Stimulated activated CD8-positive, alpha-beta memory T cell treated with anti-CD3 and anti-CD28 coated beads, Interleukin-4, amount 100 ng/mL, for 24 hours (primary cell): ENCODE measurements at places on chromosomes 4 and X.

DNA sequence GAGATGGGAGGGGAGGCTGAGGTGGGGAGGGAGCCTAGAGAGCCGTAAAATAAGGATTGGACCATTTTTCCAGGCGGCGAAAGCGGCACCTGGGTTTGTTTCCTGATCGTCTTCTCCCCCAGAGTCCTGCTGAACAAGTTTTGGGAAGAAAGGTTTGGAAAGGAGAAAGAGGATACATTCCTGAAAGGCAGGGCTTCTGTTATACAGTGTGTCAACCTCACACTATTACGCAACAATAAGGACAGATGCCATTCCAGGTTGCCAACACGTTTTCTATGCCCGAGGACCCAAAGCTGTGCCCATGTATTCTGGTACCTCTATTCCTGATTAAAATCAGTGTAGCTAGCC lies 658 bp downstream of the SCOC start:
- DNase-seq: no peak

DNA sequence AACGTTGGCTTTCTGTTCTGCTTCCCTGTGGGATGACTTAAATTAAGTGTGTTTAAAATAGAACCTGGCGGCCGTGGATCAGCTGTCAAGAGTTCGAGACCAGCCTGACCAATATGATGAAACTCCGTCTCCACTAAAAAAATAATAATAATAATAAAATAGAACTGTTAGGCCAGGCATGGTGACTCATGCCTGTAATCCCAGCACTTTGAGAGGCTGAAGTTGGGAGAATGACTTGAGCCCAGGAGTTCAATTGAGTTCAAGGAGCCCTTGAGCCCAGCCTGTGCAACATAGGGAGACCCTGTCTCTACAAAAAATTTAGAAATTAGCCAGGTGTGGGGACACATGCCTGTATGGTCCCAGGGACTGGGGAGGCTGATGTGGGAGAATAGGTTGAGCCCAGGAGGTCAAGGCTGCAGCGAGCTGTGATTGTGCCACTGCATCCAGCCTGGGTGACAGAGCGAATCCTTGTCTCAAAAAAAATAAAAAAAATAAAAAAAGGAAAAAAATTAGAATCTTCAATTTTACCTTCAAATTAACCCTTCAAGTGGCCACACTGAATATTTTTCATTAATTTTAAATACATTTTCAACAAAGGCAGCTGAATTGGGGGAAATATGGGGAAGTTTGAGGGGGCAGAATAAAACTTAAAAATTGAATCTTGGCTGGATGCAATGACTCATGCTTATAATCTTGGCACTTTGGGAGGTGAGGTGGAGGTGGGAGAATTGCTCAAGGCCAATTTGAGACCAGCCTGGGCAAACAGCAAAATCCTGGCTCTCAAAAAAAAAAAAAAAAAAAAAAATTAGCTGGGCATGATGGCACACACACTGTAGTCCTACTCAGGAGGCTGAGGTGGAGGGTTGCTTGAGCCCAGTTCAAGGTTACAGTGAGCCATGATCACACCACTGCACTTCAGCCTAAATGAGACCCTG lies 31.8 kb upstream of the HSD17B13 start:
- DNase-seq: no peak

GRCh38 chrX:12460929-12461328 lies 322.7 kb downstream of the FRMPD4 start:
- DNase-seq: no peak

DNA sequence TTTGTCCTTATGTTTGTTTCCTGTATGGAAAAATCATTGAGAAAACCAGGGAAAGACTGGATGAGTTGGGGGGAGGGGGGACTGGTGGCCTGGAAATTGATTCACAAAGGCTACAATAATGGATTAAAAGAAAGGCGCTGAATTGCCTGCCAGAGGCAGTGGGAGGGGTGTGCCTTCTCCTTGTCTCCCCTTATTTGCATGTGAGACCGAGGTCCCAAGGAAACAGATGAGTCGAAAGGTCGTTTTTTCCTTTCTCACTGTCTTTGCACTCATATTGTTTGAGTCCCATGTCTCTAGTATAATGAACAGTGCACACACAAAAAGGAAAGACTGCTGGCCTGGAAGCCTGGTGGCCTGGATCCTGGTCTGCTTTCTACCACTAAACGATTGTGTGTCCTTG lies 86.6 kb upstream of the ZDHHC15 start:
- no peak for DNase-seq

DNA sequence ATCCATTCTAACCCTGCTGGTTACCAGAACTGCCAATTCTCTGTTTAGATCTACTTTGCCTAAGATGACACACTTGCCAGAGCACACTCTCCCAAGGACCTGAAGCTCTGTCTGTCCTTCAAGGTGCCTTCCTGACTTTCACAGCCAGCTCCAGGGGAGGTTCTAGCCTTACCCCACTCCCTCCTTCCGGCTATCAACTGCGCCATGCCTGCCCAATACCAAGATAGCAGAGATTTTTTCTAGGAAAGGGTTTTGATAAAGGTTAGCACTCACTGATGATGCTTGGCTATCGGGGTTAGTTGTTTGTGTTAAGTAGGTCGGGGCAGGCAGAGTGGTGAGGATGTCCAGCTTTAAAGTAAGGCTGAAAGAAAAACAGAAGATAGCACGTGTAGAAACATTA lies 14.3 kb downstream of the ALPK1 start:
- DNase-seq: no peak

DNA sequence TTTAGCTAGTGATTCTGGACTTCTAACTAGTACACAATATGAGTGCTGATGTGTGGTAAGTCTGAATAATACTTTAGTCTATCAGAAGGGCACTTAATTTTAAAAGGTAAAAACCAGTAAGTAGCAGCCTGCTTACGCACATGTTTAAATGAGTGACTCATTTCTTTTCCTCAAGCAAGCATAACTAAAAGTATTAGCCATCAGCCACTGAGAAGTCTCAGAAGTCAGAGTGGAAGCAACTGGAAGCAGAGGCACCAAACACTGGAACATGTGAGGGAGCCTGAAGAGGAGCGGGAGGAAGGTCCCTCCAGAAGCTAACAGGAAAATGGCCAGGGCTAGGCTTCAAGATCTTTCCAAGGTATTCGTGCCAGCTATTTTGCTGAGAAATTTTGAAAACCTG lies 257.7 kb downstream of the RAPGEF2 start:
- no peak for DNase-seq

DNA sequence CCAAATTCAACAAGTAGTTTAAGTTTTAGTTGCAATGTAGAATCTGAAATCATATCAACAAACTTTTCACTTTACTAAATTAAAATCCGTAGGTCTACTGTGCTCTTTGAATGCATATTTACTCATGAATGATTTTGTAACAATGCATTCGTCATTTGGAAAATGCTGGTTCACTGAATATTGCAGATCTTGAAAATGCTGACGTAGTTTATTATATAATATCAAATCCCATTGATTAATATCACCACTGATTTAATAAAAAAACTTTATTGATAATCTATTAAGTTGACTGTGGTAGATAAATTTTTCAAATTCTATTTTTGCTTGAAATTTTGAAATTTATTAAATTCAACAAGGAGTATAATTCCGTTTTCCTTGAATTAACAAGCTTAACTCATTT lies 540.0 kb downstream of the GRID2 start:
- DNase-seq: no peak

GRCh38 chr4:150859453-150859852 lies 155.6 kb downstream of the LRBA start:
- DNase-seq: no peak

- DNase-seq: no peak
These were observed 182.7 kb upstream of the HHIP start for GRCh38 chr4:144463236-144463635.

- no peak for DNase-seq
These were observed 19.0 kb downstream of the GAB1 start for GRCh38 chr4:143355540-143356217.

GRCh38 chrX:66030505-66031317 lies 9.2 kb downstream of the VSIG4 start:
- no peak for DNase-seq

- DNase-seq: no peak
These were observed 1.6 kb upstream of the JCHAIN start for GRCh38 chr4:70667740-70668535.

GRCh38 chrX:77342004-77342403 lies 105.2 kb upstream of the FGF16 start:
- no peak for DNase-seq

GRCh38 chrX:141760761-141761160 lies 62.2 kb upstream of the SPANXD start:
- DNase-seq: no peak

- no peak for DNase-seq
These were observed 13.2 kb upstream of the CLDN24 start for GRCh38 chr4:183335369-183335940.

GRCh38 chrX:150348365-150348764 lies 14.8 kb upstream of the MAMLD1 start:
- no peak for DNase-seq

GRCh38 chrX:113202601-113203000 lies 362.0 kb upstream of the AMOT start:
- DNase-seq: no peak

GRCh38 chr4:180350901-180351300 lies 1892.3 kb upstream of the TENM3 start:
- DNase-seq: no peak

DNA sequence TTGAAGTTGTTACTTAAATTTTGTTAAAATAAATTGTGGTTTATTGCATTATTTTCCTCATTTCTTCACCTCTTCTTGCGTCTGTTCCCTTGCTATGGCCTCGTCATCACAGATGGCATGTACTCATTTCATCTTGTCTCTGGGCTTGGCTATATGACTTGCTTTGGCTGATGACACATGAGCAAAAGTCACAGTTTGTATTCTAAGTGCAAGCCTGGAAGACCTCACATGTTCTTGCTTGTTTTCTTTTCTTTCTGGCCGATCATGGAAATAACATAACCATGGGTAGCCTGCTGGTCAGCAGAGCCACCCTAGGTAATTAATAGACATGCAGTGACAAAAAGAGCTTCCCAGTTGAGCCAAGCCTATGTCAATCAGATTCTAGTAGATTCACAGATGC lies 527.9 kb downstream of the SPRY1 start:
- DNase-seq: no peak

DNA sequence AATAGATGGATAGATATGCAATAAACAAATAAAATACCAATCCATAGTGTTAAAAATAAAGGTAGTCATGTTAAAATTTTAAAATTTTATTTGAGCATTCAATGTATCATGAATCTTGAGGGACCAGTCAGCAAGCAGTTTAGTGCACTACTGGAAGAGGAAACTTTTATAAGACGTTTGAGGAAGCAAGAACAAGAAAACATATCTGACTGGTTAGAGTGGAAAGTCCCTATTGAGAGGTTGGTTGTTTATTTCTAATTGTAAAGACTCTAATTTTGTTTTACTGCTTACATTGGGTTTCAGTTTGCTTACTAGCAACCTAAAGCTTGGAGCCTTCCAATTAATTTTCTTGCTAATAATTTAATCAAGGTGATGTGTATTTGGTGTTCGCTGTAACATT lies 786.2 kb downstream of the RAB28 start:
- no peak for DNase-seq

GRCh38 chrX:103877571-103877970 lies 45.5 kb upstream of the RAB9B start:
- no peak for DNase-seq

GRCh38 chr4:168832763-168833575 lies 177.1 kb downstream of the CBR4 start:
- DNase-seq: no peak
